PC-9 (cell line): ENCODE measurements at places on chromosomes 1 and 21. TPM values are rescaled to one million over a fixed set of nuclear protein-coding genes. Genes with fewer than 3 reads are reported as not detected.

DNA sequence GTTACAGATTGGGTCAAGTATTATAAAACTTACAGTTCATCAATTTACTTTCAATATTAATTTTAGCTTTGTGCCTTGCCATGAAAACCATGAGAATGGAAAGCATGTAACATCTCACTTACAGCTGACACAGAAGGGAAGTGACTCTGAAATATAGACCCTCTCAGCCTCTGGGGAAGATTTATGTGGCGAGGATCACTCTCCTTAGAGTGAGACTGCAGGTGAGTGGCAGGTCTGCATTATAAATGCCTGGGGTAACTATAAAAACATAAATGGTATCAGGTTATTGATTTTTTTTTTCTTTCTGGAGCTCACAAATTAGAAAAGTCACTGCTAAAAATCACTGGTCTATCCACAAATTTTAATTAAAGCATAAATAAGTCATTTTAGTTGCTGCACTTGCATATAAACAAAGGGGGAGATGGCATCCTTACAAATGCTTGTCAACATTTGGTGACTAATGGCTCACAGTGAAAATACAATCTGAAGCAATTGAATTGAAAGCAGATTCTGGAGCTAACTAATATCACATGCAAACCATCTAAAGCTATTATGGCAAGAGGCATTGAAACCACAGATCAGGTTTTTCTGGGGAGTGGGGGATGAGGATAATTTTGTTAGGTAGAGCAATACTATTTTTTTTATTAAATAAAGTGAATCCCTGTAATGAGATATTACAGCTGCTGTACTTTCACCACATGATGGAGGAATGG, 200.9 kb downstream of the TM2D1 start:
- DNase-seq, result no peak

DNA sequence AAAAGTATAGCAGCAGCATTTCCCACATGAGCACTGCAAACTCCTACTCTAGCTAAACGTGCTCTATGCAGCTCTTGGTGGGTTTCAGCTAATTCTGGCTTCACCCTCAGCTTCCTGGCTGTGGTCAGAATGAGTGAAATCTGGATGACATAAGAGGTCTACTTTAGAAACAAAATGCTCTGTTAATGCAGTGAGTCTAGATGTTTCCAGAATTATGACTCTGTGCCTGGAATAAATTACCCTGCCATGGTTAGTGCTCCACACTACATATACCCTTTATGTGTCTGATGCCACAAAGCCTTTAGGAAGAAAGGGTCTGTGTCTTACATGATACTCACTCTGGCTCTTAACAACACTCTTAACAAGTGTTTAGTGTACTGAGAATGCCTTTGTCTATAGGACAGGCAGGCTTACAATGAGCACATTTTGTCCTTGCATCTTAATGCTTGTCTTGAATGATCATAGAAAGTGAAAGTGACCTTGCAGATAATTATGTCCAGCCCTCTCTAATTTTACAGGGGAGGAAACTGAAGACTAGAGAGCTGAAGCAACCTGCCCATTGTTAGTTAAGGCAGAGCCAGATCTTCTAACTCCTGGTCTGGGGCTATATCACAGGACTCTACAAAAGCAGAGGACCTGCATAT, 9.2 kb downstream of the S100A10 start:
- no peak for DNase-seq

The C1QA gene
- not detected in 2 replicates for total RNA-seq

GRCh38 chr1:165844114-165844798, 16.8 kb downstream of the UCK2 start:
- no peak for DNase-seq

The CXADR gene
- 12.7 and 21.7 TPM in 2 replicates for total RNA-seq

The PGBD5 gene
- not detected in 2 replicates for total RNA-seq
